ENCODE measurements at places on chromosomes 4 and X.

GRCh38 chr4:139833151-139833910, 167.7 kb downstream of the MGST2 start:
- no peak for DNase-seq

DNA sequence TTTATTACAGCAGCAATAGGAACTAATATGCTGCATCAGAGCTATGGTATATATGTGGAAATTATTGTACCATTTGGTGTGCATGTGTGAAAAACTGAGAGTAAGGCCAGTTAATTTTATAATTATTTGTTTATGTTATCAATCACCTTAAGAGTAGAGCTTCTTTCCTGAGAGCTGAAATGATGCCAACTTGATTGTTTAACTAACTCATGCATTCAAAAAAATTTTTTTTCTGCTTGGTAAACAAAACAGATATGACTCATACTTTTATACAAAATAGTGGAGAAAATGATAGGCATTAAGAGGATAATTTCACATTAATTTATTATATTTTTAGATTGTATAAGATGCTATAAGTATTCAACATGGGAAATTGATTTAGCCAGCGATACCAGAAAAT, 622.7 kb downstream of the RAPGEF2 start:
- no peak for DNase-seq

GRCh38 chr4:94412019-94412657, 39.6 kb upstream of the PDLIM5 start:
- no peak for DNase-seq

DNA sequence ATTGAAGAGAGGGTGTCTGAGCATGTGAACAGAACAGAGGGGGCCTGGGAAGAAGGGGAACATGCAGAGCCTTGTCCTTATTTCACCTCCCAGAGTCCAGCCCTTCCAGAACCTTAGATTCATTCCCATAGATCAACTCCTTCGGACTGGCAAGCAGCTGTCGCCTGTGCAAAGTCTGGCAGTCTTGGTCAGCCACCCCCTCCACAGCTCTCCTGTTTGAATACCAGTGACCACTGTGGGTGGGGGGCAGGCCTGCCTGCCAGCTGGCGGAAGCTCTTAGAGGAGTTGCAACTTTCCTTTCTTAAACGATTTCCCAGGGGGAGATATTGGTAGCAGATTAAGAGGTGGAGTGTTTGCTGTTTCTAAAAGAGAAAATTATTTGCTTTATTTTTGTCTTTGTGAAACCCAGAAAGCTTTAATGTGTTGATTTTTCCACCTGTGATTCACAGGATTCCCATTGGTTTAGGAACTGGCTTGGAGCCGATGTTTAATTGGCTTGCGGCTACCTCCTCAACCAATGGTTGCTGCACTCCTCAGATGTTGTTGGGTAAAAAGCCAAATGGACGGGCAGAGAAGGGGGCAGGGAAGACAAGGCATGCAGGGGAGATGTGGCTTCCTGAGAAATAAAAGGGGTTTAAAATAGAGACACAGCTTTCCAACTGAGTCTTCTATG, 62.2 kb upstream of the PRPS1 start:
- DNase-seq, result no peak

- no peak for DNase-seq
These were observed 30.1 kb upstream of the KIAA0232 start for GRCh38 chr4:6752486-6752829.

GRCh38 chr4:39658756-39659155, 20.1 kb upstream of the SMIM14 start:
- no peak for DNase-seq

DNA sequence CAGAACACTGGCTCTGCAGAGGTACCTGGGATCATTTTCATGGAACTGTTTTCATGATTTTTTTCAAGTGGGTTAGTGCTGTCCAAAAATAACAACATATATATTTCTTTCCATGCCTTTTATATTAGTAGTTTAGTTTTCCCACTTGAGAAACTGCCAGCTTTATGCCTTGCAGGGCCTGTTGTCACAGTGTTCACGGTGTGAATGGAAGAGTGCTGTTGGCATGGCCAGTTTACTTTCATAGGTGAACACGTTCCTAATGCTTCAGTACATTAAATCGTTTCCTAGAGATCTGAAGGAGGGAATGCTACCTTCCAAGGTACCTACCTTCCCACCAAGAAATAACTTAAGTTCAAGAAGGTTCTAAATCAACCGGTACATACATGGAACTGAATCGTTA, 12.6 kb downstream of the DOCK11 start:
- DNase-seq, result no peak

GRCh38 chrX:131588995-131589394, 45.1 kb downstream of the OR13H1 start:
- DNase-seq, result no peak

DNA sequence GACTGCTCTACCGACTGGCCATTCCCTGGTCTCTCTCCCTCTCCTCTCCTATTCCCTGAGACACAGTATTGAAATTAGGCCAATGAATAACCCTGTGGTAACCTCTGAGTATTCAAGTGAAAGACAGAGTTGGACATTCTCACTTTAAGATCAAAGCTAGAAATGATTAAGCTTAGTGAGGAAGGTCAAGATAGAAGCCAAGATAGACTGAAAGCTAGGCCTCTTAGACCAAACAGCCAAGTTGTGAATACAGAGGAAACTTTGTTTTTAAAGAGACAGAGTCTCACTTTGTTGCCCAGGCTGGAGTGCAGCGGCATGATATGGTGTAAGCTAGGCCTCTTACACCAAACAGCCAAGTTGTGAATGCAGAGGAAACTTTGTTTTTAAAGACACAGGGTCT, 64.6 kb downstream of the KDM6A start:
- DNase-seq, result no peak

- no peak for DNase-seq
These were observed 445.2 kb upstream of the ZFP42 start for GRCh38 chr4:187550256-187550950.

DNA sequence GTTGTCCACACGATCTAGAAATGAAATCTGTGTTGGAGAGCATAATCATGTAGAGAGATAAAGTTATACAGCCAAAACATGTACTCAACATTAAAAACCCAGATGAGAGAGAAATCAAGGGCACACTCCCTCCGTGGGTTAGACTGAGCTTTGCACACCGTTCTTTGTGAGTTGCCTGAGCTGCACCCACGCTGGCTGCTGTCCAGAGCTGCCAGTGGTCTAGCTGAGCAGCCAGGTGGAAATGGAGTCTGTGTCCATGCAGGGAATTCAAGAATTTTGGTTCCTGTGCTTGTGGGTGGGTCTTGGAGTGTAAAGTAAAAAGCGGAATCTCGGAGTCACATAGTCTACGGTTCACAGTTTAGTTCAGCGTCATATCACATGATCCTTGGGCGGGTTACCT, 84.6 kb downstream of the GPR143 start:
- DNase-seq, result no peak

Measured in natural killer cell treated with Interleukin-12 subunit alpha and Interleukin-12 subunit beta and Interleukin-15 and Interleukin-18, amount 100 ng/mL, for 72 hours (primary cell).